ENCODE measurements at places on chromosomes 2 and 18. TPM values are rescaled to one million over a fixed set of nuclear protein-coding genes. Genes with fewer than 3 reads are reported as not detected.
A peak's percentile ranks its signal among the peaks of the same experiment; 100 is the strongest.

- peaks cover 75% of the 10 kb centered on the region for H3K27me3 ChIP-seq
- H3K36me3 ChIP-seq = no peaks in the 10 kb centered on the region
- H3K4me1 ChIP-seq = peaks cover 36% of the 10 kb centered on the region
- no peak overlapping the region for H3K27ac ChIP-seq
- no peak for DNase-seq
Measured at GRCh38 chr2:218882866-218883366, 2.3 kb downstream of the WNT10A start.

DNA sequence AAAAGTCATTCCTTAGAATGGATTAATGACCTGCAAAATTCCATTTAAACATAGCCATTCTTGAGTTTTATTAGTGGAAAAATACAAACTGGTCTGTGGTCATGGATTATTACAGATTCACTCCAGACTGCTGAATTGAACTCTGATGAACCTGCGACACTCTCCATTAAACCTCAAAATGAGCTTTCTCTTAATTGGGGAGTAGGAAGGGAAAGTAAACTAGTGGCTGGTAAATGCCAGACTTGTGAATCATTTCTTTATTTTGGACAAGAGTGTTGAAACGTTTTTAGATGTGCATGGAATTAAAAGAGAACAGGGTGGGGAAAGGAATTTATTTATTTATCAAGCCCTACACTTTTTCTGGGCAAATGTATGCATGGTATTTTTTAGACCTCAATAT, 321.2 kb upstream of the FANCL start:
- H3K27ac ChIP-seq = no peak overlapping the region
- H3K4me3 ChIP-seq = no peak overlapping the region
- no peaks in the 10 kb centered on the region for H3K36me3 ChIP-seq
- H3K27me3 ChIP-seq = peaks cover 5% of the 10 kb centered on the region
- no peaks in the 10 kb centered on the region for H3K4me1 ChIP-seq
- DNase-seq = no peak

- H3K36me3 ChIP-seq = no peaks in the 10 kb centered on the region
- DNase-seq = no peak
- H3K27ac ChIP-seq = no peak overlapping the region
- H3K4me3 ChIP-seq = no peak overlapping the region
- H3K4me1 ChIP-seq = no peaks in the 10 kb centered on the region
Measured at GRCh38 chr2:183607995-183608394, 483.8 kb downstream of the NUP35 start.

GRCh38 chr2:102143450-102143985, 972 bp downstream of the IL1R1 start:
- H3K4me3 ChIP-seq = peak overlapping the region; percentile 72
- H3K27me3 ChIP-seq = peaks cover 33% of the 10 kb centered on the region
- no peak overlapping the region for H3K27ac ChIP-seq
- H3K4me1 ChIP-seq = peaks cover 19% of the 10 kb centered on the region

GRCh38 chr2:230634146-230634545, 78.5 kb upstream of the CAB39 start:
- H3K27me3 ChIP-seq = no peaks in the 10 kb centered on the region
- no peak for DNase-seq

DNA sequence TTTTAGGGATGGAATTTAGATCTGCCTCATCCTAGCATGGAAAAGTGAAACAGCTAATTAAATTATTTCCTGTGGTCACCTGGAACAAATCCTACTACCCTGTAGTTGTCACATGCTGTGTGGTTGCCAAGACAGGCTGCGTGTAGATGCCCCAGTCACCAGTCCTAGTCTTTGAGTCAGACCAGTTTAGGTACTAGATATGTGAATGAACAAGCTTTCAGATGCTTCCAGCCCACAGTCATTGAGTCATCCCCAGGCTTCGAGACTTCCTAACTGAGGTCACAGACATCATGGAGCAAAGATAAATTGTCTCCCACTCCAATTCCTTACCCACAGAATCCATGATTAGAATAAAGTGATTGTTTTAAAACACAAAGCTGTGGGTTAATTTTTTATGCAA, 35.8 kb upstream of the GRB14 start:
- no peaks in the 10 kb centered on the region for H3K27me3 ChIP-seq
- no peaks in the 10 kb centered on the region for H3K4me1 ChIP-seq
- H3K36me3 ChIP-seq = no peaks in the 10 kb centered on the region
- no peak overlapping the region for H3K4me3 ChIP-seq

GRCh38 chr2:213238753-213239495, 45.3 kb upstream of the SPAG16 start:
- no peak for DNase-seq
- H3K36me3 ChIP-seq = no peaks in the 10 kb centered on the region
- H3K27ac ChIP-seq = no peak overlapping the region
- H3K4me1 ChIP-seq = peaks cover 6% of the 10 kb centered on the region

GRCh38 chr2:30265052-30266015, 34.0 kb downstream of the LBH start:
- H3K4me1 ChIP-seq = peaks cover 72% of the 10 kb centered on the region
- no peak for DNase-seq
- no peaks in the 10 kb centered on the region for H3K27me3 ChIP-seq
- H3K27ac ChIP-seq = peak overlapping the region; percentile 99
- H3K36me3 ChIP-seq = peaks cover 43% of the 10 kb centered on the region

- H3K27me3 ChIP-seq = no peaks in the 10 kb centered on the region
- H3K27ac ChIP-seq = no peak overlapping the region
- H3K4me1 ChIP-seq = no peaks in the 10 kb centered on the region
- peaks cover 11% of the 10 kb centered on the region for H3K36me3 ChIP-seq
- H3K4me3 ChIP-seq = no peak overlapping the region
Measured at GRCh38 chr2:179165356-179166000, 99.2 kb downstream of the SESTD1 start.

The AOX1 gene
- not detected for total RNA-seq

DNA sequence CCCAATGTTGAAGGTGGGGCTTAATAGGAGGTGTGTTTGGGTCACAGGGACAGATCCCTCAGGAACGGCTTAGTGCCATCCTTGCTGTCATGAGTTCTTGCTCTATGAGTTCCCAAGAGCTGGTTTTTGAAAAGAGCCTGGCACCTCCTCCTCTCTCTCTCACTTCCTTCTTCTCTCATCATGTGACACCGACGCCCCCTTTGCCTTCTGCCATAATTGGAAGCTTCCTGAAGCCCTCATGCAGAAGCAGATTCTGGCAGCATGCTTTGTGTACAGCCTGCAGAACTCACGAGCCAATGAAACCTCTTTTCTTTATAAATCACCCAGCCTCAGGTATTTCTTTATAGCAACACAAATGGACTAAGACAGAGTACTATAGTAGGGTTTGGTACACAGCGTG, 100.4 kb upstream of the SH3BP4 start:
- H3K4me3 ChIP-seq = no peak overlapping the region
- no peaks in the 10 kb centered on the region for H3K27me3 ChIP-seq
- no peaks in the 10 kb centered on the region for H3K36me3 ChIP-seq
- H3K27ac ChIP-seq = no peak overlapping the region
- DNase-seq = no peak
- H3K4me1 ChIP-seq = no peaks in the 10 kb centered on the region

DNA sequence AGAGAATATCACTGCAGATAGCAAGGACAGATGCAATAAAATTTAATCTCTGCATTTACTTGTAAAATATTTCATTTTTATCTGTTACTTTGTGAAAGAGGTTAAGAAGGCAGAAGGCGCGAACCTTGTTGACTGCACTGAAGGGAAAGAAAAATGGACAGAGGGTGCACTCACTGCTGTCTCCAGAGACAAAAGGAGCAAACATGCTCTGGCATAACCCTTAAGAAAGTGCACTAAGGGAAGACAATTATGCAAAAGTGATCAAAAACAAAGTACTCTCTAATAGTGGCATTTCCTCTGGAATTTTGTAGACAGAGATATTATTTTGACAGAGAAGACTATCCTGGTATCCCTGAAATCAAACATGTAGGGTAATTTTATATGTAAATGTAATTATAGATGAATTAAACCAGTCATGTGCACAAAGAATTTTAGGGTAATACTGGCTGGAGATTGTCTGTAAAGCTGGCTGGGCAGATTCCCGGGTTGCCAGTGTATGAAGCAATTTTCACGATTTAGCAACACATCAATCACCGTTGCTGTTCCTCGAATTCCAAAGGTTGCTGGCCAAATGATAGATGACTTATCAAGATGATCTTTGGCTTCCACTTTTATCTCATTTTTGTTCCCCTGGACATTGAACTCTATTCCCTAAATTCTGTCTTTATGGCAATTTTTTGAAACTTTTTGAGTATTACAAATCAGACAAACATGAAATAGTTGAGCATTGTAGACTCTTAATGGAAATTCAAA, 1176.9 kb downstream of the SUCLG1 start:
- DNase-seq = no peak
- H3K4me3 ChIP-seq = no peak overlapping the region
- H3K27ac ChIP-seq = no peak overlapping the region

DNA sequence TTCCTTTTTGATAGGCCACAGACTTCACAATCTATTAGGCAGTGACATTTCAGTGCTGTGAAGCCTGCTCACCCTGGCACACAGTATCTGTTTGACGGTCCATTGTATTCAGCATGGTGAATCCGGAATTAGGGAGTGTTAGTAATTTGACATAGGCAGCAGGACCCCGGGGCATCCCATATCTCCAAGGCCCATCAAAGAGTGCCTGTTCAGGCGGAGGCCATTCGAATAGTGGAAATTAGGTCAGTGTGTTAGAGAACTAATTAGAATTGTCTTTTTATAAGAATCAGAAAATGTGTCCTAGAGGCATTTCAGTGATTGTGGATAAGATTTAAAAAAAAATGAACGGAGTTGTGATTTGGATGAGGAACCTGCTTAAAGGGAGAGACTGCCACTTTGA, 818.8 kb upstream of the SOX11 start:
- H3K27ac ChIP-seq = no peak overlapping the region
- no peak for DNase-seq

DNA sequence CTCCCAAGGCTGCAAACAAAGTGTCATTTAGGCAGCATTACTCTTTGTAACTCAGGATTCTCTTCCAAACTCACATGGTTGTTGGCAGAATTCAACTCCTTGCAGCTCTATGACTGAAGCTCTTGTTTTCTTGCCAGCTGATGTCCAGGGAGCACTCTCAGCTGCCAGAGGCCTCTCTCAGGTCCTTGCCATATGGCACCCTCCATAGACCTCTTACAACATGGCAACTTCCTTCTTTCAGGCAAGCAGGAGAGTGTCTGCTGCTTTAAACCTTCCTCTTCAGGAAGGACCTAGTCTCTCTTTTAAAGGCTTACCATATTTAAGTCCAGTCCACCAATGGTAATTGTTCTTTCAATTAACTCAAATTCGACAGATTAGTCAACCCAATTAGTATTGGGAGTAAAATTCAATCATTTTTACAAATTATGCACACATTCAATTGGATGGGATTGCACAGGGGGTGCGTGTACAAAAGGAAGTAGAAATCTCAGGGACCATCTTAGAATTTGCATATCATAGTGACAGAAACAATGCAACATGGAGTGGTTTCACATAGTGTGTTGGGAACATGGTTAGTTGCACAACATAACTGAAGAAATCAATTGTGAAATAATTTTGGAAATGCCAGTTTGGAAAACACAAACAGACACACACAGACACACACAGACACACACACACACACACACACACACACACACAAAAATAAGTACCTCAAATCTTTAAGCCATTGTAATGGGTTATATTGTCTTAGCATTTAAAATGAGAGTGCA, 893.5 kb upstream of the ZEB2 start:
- no peak overlapping the region for H3K27ac ChIP-seq
- H3K4me3 ChIP-seq = no peak overlapping the region
- H3K4me1 ChIP-seq = peaks cover 25% of the 10 kb centered on the region
- no peaks in the 10 kb centered on the region for H3K36me3 ChIP-seq
- peaks cover 55% of the 10 kb centered on the region for H3K27me3 ChIP-seq
- no peak for DNase-seq

DNA sequence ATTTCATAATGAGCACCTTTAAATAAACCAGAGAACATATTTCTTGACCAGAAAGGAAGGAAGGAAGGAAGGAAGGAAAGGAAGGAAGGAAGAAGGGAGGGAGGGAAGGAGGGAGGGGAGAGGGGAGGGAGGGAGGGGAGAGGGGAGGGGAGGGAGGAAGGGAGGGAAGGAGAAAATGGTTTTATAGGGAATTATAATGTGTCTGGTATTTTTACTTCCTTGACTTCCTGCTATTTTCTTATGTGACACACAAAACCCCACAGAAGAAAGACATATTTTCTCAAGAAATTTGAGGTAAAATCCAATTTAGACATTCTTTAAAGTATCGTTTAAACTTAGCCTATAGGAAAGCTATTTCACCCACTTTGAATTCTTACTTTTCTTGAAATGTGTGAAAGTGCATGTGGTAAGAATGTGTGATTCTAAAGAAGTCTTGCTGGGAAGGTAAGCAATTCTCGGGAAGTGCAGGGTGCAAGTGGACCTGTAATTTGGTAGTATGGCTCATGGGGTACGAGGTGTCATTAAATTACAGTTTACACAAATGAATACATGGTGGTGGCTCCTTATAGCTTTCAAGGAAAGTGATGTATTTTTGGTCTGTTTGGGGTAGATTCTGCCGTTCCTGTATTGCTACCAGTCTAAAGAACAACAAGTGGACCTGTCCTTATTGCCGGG, 18.0 kb downstream of the RNF125 start:
- peaks cover 62% of the 10 kb centered on the region for H3K36me3 ChIP-seq
- DNase-seq = no peak
- H3K27me3 ChIP-seq = no peaks in the 10 kb centered on the region
- H3K4me3 ChIP-seq = peak overlapping the region; percentile 27
- peaks cover 55% of the 10 kb centered on the region for H3K4me1 ChIP-seq

DNA sequence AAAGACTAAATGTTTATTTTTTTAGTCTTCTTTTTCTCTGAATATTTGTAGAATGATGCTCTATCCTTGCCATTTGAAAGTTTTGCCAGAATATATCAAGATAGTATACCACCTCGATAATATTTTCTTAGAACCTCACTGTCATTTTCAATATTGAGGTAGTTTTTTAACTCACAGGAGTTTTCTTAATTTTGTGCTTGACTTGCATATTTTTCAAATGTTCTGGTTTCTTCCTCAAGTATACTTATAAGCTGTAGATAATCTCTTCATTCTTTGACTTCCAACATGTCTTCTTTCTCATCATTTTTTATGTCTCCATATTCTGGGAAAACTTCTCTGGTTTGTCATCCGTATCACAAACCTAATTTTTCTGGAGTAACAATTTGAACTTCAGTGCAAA, 559.6 kb downstream of the ARHGAP15 start:
- H3K27ac ChIP-seq = no peak overlapping the region
- no peaks in the 10 kb centered on the region for H3K27me3 ChIP-seq
- H3K36me3 ChIP-seq = peaks cover 18% of the 10 kb centered on the region
- no peak overlapping the region for H3K4me3 ChIP-seq

The PRSS56 gene
- total RNA-seq = not detected

DNA sequence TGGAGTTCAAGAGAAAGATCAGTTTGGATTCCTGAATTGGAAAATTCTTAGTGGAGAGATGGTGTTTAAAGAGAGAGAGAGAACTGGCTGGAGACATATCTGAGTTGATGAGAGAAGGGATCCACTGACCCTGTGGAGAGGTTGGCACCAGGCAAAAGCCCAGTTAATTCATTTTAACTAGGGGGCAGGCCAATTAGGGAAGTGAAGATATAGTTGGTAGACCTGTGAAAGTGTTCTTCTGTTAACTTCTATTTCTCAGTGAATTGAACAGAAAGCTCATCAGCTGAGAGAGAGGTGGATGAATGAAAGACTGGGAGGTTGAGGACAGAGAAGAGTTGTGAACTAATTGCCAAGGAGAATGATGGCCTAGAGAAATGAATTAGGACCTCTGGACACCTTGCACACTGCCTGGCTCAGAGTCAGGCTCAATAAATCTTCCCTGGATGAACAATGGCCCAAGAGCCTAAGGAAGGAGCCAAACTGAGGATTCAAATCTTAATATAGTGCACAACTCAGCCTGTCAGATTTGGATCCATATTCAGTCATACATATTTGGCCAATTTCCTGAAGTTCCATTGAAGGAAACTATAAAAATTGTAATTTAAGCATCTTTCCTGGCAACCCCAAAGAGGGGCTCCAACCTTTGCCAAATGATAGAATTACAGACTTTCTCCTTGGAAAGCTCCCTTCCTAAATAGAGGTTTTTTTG, 82.2 kb upstream of the RMDN2 start:
- H3K27me3 ChIP-seq = peaks cover 24% of the 10 kb centered on the region
- no peaks in the 10 kb centered on the region for H3K4me1 ChIP-seq
- no peak overlapping the region for H3K4me3 ChIP-seq

The ADD2 gene
- total RNA-seq = 8.2 TPM

Measured in activated CD4-positive, alpha-beta T cell treated with anti-CD3 and anti-CD28 coated beads, Interleukin-2, amount 10 ng/mL, durations not matched to agents 24 days and 14 days (primary cell).